ENCODE measurements at places on chromosomes 16 and 17. TPM values are rescaled to one million over a fixed set of nuclear protein-coding genes. Genes with fewer than 3 reads are reported as not detected.

DNA sequence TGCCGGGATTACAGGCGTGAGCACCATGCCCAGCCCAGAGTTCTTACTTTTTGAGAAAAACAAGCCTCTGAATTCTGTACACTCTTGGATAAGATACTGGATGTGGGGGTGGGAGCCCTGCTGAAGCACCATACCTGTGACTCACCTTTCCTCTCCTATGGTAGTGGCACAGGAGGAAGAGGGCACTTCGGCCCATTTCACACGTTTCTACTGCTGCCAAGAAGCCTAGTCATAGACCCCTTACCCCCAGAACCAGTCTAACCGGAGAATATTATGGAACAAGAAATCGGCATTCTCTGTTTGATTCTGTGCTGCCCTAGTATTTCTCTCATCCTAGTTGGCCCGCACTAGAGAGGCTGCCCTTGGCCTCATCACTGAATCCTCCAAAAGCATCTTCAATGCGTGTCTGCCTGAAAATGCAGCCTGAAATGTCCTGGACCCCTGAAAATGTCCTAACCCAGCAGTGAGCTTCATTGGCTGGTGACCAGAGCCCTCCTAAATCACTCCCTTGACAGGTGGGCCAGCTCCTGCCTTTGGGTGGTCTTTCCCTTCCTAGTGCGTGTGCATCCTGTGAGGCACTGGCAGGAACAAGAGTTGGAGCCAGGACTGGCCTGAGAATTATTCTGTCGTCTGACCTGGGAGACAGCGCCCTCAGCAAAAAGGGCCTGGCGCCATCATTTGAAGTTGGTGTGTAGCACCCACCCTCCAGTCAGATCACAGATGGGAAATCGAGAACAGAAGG lies 37.9 kb downstream of the NDEL1 start:
- no peak for DNase-seq

GRCh38 chr16:75138636-75139035 lies 9.7 kb upstream of the ZFP1 start:
- DNase-seq, result no peak

- peak; percentile 34 for DNase-seq
Observed at GRCh38 chr16:83681381-83681956, 126.3 kb upstream of the HSBP1 start.

Gene PRCD
- polyA plus RNA-seq, result 9.8 TPM

Gene ADGRG3
- 0.22 TPM for polyA plus RNA-seq

Gene KRT9
- 0.11 TPM for polyA plus RNA-seq

Measured in spinal cord (tissue), 10 donors.